Left renal cortex interstitium (tissue), 4 donors: ENCODE measurements at places on chromosomes 6 and 20. TPM values are rescaled to one million over a fixed set of nuclear protein-coding genes. Genes with fewer than 3 reads are reported as not detected.

DNA sequence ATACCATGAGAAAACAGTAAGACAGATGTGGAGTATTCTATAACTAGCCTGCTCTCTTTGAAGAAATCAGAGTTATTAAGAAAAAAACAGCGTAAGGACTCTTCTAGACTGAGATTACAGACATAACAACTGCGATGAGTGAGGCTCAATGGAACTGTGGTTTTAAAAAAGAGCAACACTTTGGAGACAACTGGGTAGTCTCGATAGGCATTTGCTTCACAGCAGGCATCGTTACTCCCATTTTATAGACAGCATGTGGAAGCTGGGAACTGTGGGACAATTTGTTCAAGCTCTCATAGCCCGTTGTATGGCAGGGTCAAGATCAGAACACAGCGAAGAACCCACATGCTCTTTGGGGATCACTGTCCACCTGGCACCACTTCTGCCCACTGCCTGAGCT lies 4.6 kb downstream of the FKBP1A start:
- DNase-seq = no peak

DNA sequence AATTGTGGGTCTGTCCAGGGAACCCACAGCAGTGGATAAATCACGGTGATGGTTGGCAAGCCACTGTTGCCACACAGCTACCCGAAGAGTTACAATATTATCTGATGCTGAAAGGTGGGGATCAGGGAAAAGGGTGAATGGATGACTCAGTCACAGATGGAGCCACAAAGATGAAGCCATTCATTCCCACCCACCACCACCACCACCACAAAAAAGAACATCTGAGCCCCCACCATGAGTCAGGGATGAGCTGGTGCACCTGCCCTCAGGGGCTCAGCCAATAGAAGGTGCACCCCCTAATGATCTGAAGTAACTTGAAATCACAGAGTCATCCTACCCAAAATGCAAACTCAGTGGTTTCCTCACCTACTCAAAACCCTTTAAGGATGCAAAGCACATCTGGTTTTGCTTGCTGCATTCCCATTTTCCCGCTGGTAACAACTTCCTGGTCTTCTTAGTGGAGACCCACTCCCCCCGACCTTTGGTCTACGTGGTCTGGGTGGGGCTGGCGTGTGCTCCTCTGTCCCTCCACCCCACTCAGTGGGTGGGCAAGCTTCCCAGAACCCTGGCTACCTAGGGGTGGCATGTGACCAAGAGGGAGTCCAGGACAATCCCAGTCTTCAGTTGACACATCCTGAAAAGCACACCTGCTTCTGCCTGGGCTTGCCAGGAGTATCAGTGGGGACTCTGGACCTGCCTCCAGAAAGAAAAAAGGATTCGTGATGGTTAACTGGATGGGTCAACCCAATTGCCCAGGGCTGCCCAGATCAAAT lies 125.5 kb downstream of the ANKRD60 start:
- no peak for DNase-seq

Gene HLA-DQA1
- 3.9 TPM for polyA plus RNA-seq

Gene KCNK17
- polyA plus RNA-seq = 0.18 TPM

- DNase-seq = no peak
Measured at GRCh38 chr6:92023410-92023966, 1395.9 kb downstream of the EPHA7 start.

Gene IRF4
- polyA plus RNA-seq = 0.14 TPM

- no peak for DNase-seq
Measured at GRCh38 chr6:143099647-143100046, 39.0 kb downstream of the AIG1 start.

DNA sequence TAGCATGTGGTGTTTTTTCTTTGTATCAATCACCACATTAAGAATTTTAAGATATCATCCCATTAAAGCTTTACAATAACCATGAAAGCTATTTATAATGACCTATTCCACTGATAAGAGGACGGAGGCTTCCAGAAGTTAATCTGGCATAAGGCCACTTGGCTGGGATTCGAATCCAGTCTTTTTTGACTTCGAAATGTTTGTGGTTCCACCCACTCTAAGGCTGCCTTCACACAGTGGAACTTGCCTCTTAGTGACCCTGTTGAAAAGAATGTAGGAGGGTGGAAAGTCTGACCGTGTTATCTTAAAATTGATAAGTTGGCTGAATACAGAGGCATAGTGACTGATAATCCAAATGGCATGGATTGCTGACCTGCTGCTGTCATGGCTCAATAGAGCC lies 959.7 kb downstream of the KIF16B start:
- DNase-seq = no peak
